Sciatic nerve (tissue), 2 donors: ENCODE measurements at places on chromosomes 4 and X. TPM values are rescaled to one million over a fixed set of nuclear protein-coding genes. Genes with fewer than 3 reads are reported as not detected.

- DNase-seq = no peak
Observed at GRCh38 chrX:36116222-36116621, 196.7 kb downstream of the CFAP47 start.

DNA sequence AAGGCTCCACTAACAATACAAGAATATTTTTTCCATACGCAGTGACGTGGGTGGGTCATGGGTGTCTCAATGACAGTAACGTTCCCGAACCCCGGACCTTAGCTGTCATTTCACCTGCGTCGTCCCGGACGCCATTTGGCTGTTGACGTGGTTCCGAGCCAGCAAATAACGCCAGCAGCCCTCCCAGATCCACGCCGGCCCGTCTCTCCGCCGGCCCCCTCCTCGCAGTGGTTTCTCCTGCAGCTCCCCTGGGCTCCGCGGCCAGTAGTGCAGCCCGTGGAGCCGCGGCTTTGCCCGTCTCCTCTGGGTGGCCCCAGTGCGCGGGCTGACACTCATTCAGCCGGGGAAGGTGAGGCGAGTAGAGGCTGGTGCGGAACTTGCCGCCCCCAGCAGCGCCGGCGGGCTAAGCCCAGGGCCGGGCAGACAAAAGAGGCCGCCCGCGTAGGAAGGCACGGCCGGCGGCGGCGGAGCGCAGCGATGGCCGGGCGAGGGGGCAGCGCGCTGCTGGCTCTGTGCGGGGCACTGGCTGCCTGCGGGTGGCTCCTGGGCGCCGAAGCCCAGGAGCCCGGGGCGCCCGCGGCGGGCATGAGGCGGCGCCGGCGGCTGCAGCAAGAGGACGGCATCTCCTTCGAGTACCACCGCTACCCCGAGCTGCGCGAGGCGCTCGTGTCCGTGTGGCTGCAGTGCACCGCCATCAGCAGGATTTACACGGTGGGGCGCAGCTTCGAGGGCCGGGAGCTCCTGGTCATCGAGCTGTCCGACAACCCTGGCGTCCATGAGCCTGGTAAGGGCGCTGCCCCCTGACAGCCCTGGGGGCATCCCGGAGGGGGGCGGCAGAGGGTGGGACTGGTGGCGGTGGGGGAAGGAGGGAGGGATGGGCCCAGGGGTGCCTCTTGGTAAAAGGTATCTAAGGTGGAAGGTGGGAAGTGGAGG, at the start of gene CPE:
Gene CPE, plus strand, starts transcription at position 264 of the 933 bp plus-strand sequence. Its CDS starts 214 bp downstream, at position 478.
- peak; percentile 78 for DNase-seq

The CTAG2 gene
- not detected for total RNA-seq

DNA sequence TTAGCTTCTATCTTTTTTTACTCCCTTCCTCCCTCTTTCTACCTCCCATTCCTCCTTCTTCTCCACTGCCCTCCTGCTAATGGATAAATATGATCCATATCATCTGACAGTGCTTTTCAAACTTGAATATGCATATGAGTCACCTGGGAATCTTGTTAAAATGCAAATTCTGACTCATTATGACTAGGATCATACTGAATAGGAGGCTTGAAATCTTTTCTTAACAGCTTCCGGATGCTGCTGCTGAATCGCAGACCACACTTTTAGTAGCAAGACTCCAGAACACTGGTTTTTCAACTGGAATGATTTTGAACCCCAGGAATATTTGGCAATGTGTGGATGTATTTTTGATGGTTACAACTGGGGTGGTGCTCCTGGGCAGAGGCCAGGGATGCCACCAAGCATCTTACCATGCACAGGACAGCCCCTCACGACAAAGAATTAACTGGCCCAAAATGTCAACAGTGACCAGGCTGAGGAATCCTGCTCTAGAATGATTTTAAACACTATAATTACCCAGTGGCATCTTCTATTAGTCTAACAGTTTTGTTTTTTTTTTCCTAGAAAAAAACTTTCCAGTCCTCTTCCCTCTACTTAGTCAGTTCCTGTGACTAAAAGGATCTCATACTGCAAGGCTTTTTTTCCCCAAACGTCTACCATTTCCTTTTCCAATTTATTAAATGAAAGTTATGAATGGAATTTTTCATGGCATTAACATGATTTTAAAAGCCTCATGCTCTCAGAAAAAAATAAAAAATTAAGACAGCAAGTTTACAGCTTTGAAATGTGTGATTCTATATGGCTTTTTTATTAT, 10.6 kb upstream of the PYURF start:
- DNase-seq = no peak

- DNase-seq = no peak
Observed at GRCh38 chr4:60648774-60649173, 551.4 kb upstream of the ADGRL3 start.

GRCh38 chr4:106056914-106057313, 161.6 kb downstream of the NPNT start:
- no peak for DNase-seq

The MAGEA9B gene
- total RNA-seq = not detected

- no peak for DNase-seq
Observed at GRCh38 chrX:39815631-39816030, 282.1 kb downstream of the BCOR start.

DNA sequence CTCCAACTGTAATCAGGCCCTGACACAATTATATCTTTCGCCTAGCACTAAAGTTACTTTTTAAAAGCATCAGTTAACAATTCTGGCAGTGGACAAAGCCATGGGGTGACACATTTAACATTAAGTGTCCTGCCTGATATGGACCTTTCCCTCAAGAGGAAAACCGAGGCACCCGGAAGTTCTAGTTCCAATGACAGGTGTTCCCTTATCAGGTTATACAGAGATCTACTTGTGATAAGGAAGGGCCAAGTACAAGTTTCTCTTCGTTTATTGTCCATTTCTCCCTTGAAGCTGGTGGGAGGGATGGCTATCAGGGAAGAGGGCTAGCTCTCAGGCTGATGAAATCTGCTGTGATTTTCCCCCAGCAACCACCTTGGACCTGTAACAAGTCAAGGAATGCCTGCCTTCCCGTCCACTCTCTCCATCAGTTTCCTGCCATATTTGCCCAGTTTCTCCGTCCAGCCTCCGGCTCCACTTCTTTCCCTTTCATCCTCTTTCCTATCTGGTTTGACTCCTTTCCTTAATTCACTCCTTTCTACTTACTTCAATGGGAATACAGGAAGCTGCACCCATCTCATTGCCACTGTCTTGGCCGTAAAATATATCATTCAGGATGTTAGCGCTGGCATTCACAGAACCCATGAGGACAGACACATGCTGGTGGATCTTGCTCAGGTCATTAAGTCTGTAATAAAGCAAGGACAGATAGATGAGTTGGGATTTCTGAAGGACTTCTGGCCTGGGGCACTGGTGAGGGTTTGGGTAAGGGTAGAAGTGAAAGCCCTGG, 95.0 kb downstream of the DGKK start:
- no peak for DNase-seq

- DNase-seq = no peak
Observed at GRCh38 chrX:153628129-153628528, 18.9 kb upstream of the DUSP9 start.

DNA sequence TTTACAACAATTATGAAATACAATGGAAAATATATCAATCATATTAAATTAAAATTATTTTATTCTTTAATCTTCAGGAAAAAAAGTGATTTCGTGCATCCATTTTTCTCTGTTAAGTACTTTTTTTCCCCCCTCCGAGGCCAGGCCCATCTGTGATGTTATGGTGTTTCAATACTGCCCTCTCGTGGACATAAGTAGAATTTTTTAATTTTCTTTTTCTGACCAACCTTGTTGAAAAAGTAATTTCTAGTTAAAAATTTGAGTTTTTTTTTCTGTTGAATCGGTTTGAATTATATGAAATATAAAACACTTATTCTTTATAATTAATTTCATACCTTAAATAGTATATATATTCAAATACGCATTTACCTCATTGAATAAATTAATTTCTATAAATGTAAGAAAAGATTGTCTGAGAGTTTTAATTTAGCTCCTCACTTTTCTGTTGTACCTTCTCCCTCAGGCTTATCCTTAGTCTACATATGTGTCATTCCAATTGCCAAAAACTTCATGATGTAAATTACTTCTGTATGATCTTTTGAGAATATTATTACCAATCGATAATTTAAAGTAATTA, 175.8 kb upstream of the TECRL start:
- DNase-seq = no peak

DNA sequence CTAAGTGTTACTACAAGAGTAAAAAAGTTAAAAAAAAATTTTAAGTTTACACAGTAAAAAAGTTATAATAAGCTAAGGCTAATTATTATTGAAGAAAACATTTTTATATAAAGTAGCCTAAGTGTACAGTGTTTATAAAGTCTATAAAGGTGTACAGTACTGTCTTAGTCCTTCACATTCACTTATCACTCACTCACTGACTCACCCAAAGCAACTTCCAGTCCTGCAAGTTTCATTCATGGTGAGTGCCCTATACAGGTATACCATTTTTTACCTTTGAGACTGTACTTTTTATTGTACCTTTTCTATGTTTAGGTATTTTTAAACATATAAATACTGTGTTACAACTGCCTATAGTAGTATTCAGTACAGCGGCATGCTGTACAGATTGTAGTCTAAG, 74.2 kb downstream of the TMEM165 start:
- DNase-seq = no peak

The MPC1L gene
- total RNA-seq = not detected

GRCh38 chr4:23355258-23355657, 534.6 kb downstream of the PPARGC1A start:
- DNase-seq = no peak

The FGF13 gene
- total RNA-seq = 10.4 TPM

DNA sequence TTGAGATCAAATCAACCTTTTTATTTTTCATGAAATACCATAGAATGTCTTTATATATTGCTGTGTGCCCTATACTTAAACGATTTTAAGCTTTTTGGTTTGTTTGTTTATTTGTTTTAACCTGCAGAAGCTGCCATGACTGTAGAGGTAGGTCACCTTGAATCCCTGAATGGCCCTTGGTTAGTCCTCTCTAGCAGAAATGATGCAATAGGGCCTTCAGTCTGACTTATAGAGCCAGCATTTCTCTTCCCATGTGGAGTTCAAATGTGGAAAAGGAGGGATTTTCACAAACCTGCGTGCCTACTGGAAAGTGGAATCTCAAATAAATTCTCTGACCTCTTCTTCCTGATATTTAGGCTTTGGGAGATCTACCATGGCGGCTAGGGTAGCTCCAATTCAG, 327.9 kb downstream of the MAPK10 start:
- no peak for DNase-seq

DNA sequence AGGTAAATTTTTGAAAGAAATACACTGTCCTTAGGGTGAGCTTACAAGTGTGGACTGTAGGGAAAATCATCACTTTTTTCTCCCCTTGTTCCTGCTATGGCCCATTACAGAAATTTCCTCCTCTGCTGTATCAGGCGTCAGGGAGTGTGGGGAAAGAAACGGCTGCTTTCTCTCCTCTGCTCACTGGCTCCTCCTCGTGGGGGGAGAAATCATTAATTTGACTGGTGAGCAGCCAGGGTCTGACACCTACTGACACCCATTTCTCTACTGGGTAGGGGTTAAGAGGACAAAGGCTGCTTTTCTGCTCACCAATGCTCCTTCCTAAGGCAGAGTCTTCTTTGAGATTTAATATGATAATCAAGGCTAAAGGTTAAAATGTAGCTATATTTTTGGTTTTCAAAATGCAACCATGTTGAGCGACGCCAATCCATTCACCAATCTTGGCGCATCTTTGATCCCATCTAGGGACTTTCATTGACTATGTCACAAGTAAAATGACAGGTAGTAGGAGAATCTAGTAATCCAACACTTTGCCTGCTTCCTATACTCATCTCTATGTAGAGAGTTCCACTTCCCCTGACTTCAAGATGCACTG, 25.1 kb downstream of the SETD7 start:
- peak; percentile 71 for DNase-seq
